ENCODE measurements at places on chromosomes 3 and 15. TPM values are rescaled to one million over a fixed set of nuclear protein-coding genes. Genes with fewer than 3 reads are reported as not detected.

DNA sequence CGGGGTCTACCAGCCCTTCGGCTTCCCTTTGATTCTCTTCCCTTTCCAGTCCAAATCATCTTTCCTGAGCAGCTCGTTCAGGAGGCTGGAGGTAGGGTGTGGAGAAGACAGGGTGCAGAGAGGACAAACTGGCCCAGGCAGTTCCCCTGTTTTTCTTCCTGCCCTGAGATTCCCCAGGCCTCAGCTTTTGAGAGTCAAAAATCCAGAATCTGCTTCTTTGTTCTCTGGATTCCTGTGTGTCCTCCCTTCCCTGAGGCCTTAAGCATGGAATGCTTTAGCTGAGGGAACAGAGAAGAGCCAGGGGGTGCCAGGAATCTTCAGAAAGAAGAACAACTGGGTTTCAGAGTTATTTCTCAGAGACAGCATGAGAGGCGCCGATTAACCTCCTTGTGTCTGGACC is 26.7 kb upstream of the LRTM1 start:
- H3K4me3 ChIP-seq, result no peak overlapping the region
- DNase-seq, result no peak
- no peak overlapping the region for H3K27ac ChIP-seq
- H3K4me1 ChIP-seq, result no peaks in the 10 kb centered on the region
- no peaks in the 10 kb centered on the region for H3K36me3 ChIP-seq

GRCh38 chr3:102537123-102537522 is 102.3 kb downstream of the ZPLD1 start:
- H3K4me3 ChIP-seq, result no peak overlapping the region
- DNase-seq, result no peak
- no peaks in the 10 kb centered on the region for H3K4me1 ChIP-seq
- no peak overlapping the region for H3K27ac ChIP-seq
- peaks cover 8% of the 10 kb centered on the region for H3K27me3 ChIP-seq

DNA sequence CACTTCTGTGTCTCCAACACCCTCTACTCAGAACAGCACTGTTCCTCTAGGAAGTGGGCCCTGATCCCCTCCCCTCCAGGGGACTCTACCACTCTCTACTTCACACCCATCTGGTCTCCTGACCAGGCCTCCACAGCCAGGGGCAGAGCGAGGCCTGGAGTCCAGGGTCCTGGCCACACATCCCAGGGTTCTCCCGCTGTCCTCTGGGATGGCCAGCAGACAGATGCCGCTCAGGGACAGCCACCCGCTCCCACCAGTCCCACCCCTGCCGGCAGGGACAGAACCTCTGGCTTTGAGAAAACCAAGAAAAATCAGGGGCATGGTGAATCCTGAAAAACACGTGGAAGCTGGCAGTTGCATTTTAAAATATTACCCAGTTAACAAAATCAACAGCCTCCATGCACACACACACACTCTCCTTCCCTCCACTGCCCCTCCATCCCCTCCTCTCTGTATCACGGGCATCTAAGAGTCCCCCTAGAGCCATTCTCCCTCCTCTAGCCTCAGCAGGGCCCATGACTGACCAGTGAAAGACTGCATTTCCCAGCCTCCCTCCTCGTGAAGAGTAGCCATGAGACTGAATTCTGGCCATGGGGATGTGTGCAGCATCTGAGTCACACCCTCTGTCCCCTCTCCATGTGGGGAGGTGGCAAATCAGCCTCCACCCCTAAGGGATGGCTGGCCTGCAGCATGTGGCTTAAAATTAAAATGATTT is 32.1 kb upstream of the IQSEC1 start:
- DNase-seq, result no peak
- no peak overlapping the region for H3K27ac ChIP-seq
- no peaks in the 10 kb centered on the region for H3K27me3 ChIP-seq
- no peaks in the 10 kb centered on the region for H3K36me3 ChIP-seq
- peaks cover under 1% of the 10 kb centered on the region for H3K4me1 ChIP-seq

The BRK1 gene
- total RNA-seq, result 107 TPM

DNA sequence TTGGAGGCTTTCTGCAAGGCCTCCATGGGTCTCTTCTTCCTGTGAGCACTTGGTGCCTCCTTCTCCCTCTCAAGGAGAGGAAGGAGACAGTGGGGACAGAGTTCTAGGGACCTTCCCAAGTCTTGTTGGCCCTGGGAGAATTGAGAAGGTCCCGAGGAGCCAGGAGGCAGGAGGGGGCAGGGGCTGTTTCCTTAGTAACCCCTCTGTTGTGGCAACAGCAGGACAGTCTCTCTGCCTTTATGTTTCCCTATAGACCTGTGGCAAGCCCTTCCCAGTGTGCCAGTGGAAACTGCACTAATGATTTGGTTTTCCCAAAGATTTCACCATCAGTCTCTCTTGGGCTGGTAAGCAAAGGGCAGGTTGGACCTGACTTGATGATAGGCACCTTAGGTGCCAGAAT is 87.8 kb upstream of the GALNT15 start:
- no peak overlapping the region for H3K4me3 ChIP-seq
- H3K36me3 ChIP-seq, result peaks cover 3% of the 10 kb centered on the region
- no peaks in the 10 kb centered on the region for H3K4me1 ChIP-seq
- peaks cover 4% of the 10 kb centered on the region for H3K27me3 ChIP-seq

DNA sequence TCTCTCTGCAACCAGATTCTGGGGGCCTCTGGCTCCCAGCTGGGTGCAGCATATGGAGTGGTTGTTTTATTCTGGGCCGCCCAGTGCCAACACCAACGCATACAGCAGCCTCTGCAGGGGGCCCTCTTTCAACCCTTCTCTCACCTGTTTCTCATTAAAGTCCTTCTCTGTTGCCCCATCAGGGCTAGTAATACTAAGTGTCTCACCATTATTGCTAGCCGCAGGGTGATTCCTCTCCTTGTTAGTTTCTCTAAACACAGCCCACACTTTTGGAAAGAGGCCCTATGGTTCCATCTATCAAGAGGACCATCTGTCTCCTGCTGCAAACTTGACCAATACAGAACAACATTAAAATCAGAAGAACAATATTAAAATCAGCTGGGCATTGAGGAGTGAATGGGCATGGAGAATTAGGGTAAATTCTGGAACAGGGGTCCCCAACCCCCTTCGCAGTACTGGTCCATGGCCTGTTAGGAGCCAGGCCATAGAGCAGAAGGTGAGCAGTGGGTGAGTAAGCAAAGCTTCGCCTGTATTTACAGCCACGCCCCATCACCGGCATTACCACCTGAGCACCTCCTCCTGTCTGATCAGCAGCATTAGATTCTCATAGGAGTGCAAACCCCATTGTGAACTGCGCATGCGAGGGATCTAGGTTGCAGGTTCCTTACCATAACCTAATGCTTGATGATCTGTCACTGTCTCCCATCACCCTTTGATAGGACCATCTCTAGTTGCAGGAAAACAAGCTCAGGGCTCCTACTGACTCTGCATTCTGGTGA is 36.5 kb downstream of the ALS2CL start:
- H3K36me3 ChIP-seq, result no peaks in the 10 kb centered on the region
- H3K4me1 ChIP-seq, result no peaks in the 10 kb centered on the region
- H3K27ac ChIP-seq, result no peak overlapping the region
- no peak overlapping the region for H3K4me3 ChIP-seq
- DNase-seq, result no peak
- no peaks in the 10 kb centered on the region for H3K27me3 ChIP-seq

DNA sequence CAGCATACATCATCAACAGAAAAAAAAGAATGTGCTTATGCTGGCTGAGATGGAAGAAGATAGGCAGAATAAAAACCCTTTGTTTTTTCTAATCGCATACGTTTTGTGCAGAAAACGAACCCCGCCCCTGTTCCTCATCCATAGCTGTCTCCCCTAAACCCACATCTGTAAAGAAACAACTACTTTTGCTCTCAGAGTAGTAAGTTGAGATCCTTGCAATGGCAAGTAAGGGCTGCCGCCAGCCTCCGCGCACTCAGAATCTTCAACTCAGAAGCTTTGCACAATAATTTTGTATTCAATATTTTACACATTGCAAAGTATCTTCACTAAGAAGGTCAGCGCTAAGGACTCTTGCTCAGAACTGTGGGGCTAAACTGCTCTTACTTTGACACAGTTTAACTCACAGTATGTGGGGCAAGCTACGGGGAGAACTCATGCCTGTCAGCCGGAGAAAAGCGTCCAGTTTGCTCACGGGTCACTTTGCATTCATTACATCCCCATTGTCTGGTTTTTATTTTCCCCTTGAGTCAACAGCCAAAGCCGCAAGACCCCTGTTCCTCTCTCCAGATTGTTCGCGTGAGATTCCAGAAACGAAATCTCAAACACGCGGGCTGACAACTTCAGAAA is 1.0 kb downstream of the LYSMD4 start:
- peaks cover 17% of the 10 kb centered on the region for H3K4me1 ChIP-seq
- H3K27ac ChIP-seq, result peak overlapping the region; percentile 44
- H3K36me3 ChIP-seq, result no peaks in the 10 kb centered on the region

- H3K36me3 ChIP-seq, result no peaks in the 10 kb centered on the region
- H3K4me3 ChIP-seq, result no peak overlapping the region
- H3K27me3 ChIP-seq, result no peaks in the 10 kb centered on the region
- no peak for DNase-seq
These were observed 9.9 kb downstream of the CHDH start for GRCh38 chr3:53836084-53836872.
